ENCODE measurements at places on chromosomes 11 and 22.

DNA sequence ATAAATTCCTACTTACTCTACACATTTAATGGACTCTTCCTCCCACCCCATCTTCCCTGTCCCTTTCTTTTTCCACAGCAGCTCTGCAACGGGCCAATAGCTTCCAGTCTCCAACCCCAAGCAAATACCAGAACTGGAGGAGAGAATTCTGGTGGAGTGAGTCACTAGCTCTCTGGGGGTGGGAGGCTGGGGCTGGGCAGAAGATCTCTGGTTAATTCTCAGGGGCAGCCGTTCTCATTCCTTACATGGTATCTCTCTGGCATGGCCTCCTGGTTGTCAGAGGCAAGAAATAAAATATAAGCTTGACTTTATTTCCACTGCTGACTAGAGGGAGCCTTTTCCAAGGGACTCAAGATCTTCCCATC lies 90.4 kb upstream of the PARVA start:
- DNase-seq = peak; percentile 91

DNA sequence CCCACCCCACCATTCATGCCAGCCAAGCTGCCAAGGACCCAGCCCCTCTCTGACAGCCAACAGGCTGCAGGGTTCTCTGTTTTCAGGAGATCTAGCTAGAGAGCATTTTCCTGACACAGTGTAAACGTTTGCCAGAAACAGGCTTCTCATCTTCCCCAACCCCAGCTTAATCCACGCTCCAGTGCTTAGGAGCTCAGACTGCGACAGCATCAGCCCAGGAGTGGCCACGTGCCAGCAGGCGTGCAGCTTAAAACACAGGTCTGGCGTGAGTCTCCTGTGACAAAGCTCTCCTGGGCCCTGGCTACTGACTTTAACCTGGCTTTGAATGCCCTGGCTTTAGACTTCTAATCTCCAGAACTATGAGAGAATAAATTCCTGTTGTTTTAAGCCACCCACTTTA lies 66.6 kb downstream of the GALNT18 start:
- DNase-seq = no peak

- DNase-seq = no peak
Measured at GRCh38 chr11:96340555-96340885, 2.5 kb downstream of the MAML2 start.

- no peak for DNase-seq
Measured at GRCh38 chr11:76661306-76661751, 9.2 kb downstream of the LRRC32 start.

- no peak for DNase-seq
Measured at GRCh38 chr11:102653744-102654291, 28.7 kb upstream of the MMP20 start.
